ENCODE measurements at places on chromosomes 13 and 19.

DNA sequence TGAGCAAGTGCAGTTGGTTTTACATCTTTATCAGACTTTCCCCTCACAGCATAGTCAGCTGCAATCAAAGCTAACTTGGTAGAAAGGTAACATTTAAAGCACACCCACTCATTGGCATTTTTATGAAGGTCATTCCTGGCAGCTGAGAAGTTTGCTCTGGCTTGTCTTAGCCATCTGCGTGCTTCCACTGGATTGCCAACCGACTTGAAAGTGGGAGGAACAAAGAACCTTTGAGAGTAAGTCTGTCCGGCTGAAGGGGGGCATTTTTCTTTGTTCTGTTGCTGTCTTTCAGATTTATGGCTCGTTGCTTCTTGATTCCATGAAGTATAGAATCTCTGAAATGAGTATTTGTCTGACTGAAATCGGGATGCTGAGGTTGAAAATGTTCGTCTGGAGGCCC lies 103.1 kb downstream of the SACS start:
- H3K36me3 ChIP-seq, result peaks cover 2% of the 10 kb centered on the region
- H3K27ac ChIP-seq, result no peak overlapping the region
- DNase-seq, result no peak
- H3K27me3 ChIP-seq, result no peaks in the 10 kb centered on the region
- H3K4me3 ChIP-seq, result no peak overlapping the region

- no peak overlapping the region for H3K4me3 ChIP-seq
- no peaks in the 10 kb centered on the region for H3K4me1 ChIP-seq
- no peaks in the 10 kb centered on the region for H3K27me3 ChIP-seq
- DNase-seq, result no peak
- no peaks in the 10 kb centered on the region for H3K36me3 ChIP-seq
Measured at GRCh38 chr13:31476753-31477152, 262.6 kb upstream of the RXFP2 start.

GRCh38 chr13:44906713-44907112 lies 82.6 kb downstream of the NUFIP1 start:
- no peaks in the 10 kb centered on the region for H3K27me3 ChIP-seq
- H3K4me3 ChIP-seq, result no peak overlapping the region
- no peak for DNase-seq

DNA sequence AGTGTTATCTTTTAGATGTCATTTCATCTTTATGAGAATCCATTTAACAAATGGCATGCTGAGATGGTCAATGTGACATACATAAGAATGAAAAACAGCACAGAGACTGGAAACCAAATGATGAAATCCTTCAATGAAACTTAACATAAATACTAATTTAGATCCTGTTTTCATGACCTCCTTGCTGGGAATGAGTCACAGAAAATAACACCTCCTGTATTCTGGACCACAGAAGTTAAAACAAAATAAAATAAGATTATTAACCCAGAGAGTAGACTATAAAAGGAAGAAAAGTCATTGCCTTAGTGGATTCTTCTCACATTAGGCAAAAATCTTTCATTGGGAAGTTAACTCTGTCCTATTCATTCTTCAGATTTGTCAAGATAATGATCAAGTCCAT lies 1.6 kb downstream of the DIAPH3 start:
- H3K36me3 ChIP-seq, result peaks cover 5% of the 10 kb centered on the region
- DNase-seq, result no peak
- H3K27me3 ChIP-seq, result no peaks in the 10 kb centered on the region
- H3K27ac ChIP-seq, result no peak overlapping the region

GRCh38 chr13:57352114-57352513 lies 185.1 kb downstream of the PRR20E start:
- H3K27ac ChIP-seq, result no peak overlapping the region
- DNase-seq, result no peak
- H3K4me1 ChIP-seq, result no peaks in the 10 kb centered on the region
- no peak overlapping the region for H3K4me3 ChIP-seq
- H3K27me3 ChIP-seq, result no peaks in the 10 kb centered on the region

- no peak for DNase-seq
- no peak overlapping the region for H3K4me3 ChIP-seq
- no peaks in the 10 kb centered on the region for H3K27me3 ChIP-seq
- H3K27ac ChIP-seq, result no peak overlapping the region
Measured at GRCh38 chr13:51105046-51105445, 6.0 kb downstream of the C13orf42 start.

GRCh38 chr19:30160426-30160825 lies 211.8 kb upstream of the ZNF536 start:
- no peaks in the 10 kb centered on the region for H3K36me3 ChIP-seq
- no peak overlapping the region for H3K27ac ChIP-seq
- DNase-seq, result no peak
- H3K27me3 ChIP-seq, result no peaks in the 10 kb centered on the region
- no peak overlapping the region for H3K4me3 ChIP-seq

DNA sequence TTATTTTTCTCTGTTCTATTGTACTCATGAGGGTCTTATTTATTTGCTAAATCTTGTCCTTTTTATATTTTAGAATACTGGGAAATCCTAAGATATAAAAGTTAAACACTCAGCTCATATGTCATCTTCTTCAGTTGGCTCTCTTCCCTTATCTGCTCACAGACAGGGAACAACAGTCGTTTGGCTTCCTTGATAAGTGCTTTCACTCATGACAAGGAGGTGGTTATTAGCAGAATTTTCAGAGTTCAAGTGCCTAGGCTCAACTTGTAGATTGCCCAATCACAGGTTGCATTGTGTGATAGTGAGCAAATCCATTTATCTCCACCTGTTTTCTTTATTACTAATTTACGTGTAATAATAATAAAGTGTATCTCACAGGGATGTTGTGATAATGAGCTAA lies 620.3 kb upstream of the PCDH20 start:
- DNase-seq, result no peak
- no peak overlapping the region for H3K4me3 ChIP-seq
- H3K36me3 ChIP-seq, result no peaks in the 10 kb centered on the region
- H3K4me1 ChIP-seq, result peaks cover 1% of the 10 kb centered on the region
- H3K27me3 ChIP-seq, result no peaks in the 10 kb centered on the region
- no peak overlapping the region for H3K27ac ChIP-seq

GRCh38 chr13:32035716-32036115 lies 4.1 kb downstream of the FRY start:
- H3K27ac ChIP-seq, result no peak overlapping the region
- H3K4me3 ChIP-seq, result no peak overlapping the region
- no peak for DNase-seq
- peaks cover 5% of the 10 kb centered on the region for H3K4me1 ChIP-seq

All from neuronal stem cell (in vitro differentiated cells).